Dorsolateral prefrontal cortex (tissue), 122 donors: ENCODE measurements at places on chromosomes 16 and 17. TPM values are rescaled to one million over a fixed set of nuclear protein-coding genes. Genes with fewer than 3 reads are reported as not detected.

The NHLRC4 gene
- 0.73 TPM for total RNA-seq

The MT1F gene
- total RNA-seq: 97.4 TPM

The TP53TG3 gene
- not detected for total RNA-seq

The KRT34 gene
- total RNA-seq: not detected

The TPSD1 gene
- total RNA-seq: 0.71 TPM

The KRT24 gene
- not detected for total RNA-seq

The CIAO2B gene
- 74.6 TPM for total RNA-seq

The AOC2 gene
- total RNA-seq: 3.9 TPM

The MYO15B gene
- 104 TPM for total RNA-seq

The LGALS9B gene
- not detected for total RNA-seq

The GNGT2 gene
- 1.6 TPM for total RNA-seq

The ZNF598 gene
- total RNA-seq: 22.0 TPM

The SEZ6 gene
- 31.5 TPM for total RNA-seq

The HSPB9 gene
- total RNA-seq: 0.29 TPM

The ANKRD40CL gene
- total RNA-seq: not detected

The ADAP2 gene
- 9.1 TPM for total RNA-seq

The SLC47A1 gene
- total RNA-seq: 16.3 TPM

The CCDC200 gene
- not detected for total RNA-seq

The ASPHD1 gene
- total RNA-seq: 81.3 TPM

The GID4 gene
- total RNA-seq: 17.0 TPM

The SLC13A2 gene
- total RNA-seq: not detected

The CENPV gene
- total RNA-seq: 57.6 TPM

The GJD3 gene
- total RNA-seq: 0.62 TPM

The EFCAB5 gene
- 3.8 TPM for total RNA-seq

The CYB5D1 gene
- 26.3 TPM for total RNA-seq

The NOS2 gene
- 6.5 TPM for total RNA-seq

The SRL gene
- total RNA-seq: 0.94 TPM

The FOXC2 gene
- 2.0 TPM for total RNA-seq

The NPB gene
- total RNA-seq: 4.0 TPM

The CD79B gene
- total RNA-seq: not detected

The TP53TG3F gene
- not detected for total RNA-seq

The ABCC6 gene
- total RNA-seq: 0.53 TPM

The HEXD gene
- total RNA-seq: 31.5 TPM

The NUDT7 gene
- 3.5 TPM for total RNA-seq

The HCRT gene
- not detected for total RNA-seq

The HASPIN gene
- not detected for total RNA-seq

The CNTNAP1 gene
- 135 TPM for total RNA-seq

The ADAD2 gene
- total RNA-seq: 1.3 TPM

The TBX6 gene
- total RNA-seq: 1.9 TPM

The CD300A gene
- total RNA-seq: 1.8 TPM

The C17orf67 gene
- 2.5 TPM for total RNA-seq

The MYH13 gene
- not detected for total RNA-seq

The HS3ST3B1 gene
- 1.5 TPM for total RNA-seq

The EPX gene
- total RNA-seq: not detected

The CHST4 gene
- total RNA-seq: 0.49 TPM

The PDE6G gene
- total RNA-seq: not detected

The SNRNP25 gene
- total RNA-seq: 60.6 TPM

The PIGQ gene
- total RNA-seq: 69.6 TPM

The SLC6A2 gene
- 0.19 TPM for total RNA-seq
